T-helper 9 cell (primary cell): ENCODE measurements at places on chromosomes 1 and 21.

GRCh38 chr1:113770031-113770430 lies 10.7 kb upstream of the PHTF1 start:
- DNase-seq: no peak

DNA sequence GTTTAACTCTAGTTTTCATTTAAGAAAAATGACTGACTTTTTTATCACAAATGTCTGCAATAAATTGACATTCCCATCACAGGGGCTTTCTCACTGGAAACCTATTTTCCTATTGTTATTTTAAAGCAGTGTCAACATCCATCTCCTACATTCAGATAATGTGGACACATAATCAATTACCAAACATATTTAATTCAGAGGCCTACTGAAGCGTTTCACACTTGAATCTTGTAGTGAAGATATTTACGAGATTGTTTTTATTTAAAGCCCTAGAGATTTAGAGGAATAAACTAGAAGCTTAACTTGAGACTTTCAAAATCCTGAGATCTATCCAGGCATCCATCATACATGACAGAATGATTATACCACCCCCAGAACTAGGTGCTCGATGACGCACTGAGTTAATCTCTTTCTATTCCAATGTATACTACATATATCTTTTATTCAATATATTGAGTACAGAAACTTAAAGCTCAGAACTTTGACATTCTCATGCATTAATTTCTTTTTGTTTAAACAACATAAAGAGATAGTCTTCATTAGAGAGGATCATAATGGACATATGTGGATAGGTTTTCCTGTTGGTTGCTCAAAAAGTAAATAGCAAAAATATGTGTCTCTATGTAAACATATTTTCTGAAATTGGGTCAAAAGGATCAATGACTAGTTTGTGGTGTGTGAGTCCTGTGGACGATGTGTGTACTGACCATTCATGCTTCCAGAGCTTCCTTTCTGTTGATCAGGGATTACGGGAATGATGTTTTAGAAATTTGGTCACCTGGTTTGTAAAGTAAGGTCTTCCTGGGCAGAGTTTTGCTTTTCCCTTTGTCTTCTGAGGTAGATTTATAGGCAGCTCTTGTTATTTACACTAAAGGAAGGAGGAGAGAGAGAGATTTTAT lies 171.5 kb upstream of the HMCN1 start:
- no peak for DNase-seq

GRCh38 chr1:235069176-235069575 lies 59.5 kb downstream of the TOMM20 start:
- no peak for DNase-seq

DNA sequence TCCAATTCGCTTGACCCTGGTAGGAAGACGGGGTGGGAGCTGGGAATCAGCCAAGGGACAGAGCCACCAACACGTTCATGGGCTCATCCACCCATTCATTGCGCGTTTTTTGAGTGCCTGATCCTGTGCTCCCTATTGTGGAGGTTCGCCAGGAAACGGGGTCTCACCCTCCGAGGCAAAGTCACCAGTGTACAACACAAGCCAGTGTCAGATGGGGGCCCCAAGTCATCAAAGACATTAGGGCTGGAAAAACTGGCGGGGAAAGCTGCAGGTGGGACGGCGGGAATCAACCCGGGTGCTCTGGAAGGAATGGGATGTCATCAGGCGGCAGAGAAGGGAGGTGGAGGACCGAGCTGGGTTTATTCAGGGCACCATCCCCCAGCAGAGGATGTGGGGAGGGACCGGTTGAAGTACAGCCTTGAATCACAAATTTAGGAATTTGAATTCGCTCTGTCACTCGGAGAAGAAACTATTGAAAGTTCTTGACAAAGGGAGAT lies 667 bp upstream of the NID1 start:
- DNase-seq: no peak

- no peak for DNase-seq
Measured at GRCh38 chr1:40094466-40095110, 2.5 kb downstream of the PPT1 start.

DNA sequence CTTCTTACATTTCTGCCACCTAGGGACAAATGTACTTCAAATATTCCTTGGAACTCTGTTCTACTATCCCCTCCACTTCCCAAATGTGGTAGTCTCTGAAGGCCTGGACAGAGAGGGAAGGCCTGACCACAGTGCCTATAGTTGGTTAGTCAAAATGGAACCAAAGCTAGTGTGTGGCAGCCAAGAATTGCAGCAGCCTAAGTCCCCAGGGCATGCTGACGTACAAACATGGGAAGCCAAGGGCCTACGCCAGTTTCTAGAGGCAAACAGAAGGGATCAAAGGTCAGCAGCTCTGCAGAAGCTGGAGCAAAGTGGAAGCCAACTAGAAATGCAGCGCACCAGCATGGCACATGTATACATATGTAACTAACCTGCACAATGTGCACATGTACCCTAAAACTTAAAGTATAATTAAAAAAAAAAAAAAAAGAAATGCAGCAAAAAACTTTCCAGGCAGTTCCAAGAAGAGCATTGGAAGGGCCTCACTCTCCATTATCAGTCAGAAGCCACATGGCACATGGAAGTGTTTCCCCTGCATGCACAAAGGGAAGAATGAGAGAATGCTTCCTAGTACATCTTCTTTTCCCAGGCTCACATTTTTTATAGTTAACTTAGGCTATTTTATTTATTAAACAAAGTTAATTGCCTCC lies 39.4 kb upstream of the GADD45A start:
- no peak for DNase-seq

DNA sequence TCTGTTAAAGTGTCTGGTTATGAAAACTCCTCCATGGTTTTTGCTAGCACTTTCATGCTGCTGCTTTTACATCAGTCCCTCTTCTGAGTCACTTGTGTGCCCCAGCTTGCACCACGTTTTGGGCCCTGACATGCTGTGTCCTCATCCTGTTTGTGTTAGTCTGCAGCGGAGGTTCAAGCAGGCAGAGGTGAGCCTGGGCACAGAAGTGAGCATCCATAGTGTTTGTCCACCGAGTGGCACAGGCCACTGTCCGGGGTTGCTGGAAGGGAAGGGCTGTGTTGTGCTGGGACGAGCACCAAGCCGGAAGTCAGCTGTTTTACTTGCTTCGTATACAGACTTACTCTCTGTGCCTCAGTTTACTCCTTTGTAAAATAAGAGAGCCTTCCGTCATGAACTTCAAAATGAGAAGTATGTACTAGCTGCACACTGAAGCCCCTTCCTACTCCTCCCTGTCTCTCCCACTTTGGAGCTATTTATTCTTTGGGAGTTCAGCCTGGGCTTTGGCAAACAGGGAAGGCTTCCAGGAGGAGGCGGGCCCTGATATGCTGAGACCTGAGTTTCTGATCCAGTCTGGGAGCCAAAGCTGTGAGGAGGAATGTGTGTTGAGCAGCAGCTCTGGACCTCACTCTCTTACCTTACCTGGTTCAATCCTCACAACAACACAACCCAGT lies 10.7 kb upstream of the LAPTM5 start:
- no peak for DNase-seq

- DNase-seq: no peak
Measured at GRCh38 chr1:245079021-245079609, 75.7 kb upstream of the KIF26B start.

DNA sequence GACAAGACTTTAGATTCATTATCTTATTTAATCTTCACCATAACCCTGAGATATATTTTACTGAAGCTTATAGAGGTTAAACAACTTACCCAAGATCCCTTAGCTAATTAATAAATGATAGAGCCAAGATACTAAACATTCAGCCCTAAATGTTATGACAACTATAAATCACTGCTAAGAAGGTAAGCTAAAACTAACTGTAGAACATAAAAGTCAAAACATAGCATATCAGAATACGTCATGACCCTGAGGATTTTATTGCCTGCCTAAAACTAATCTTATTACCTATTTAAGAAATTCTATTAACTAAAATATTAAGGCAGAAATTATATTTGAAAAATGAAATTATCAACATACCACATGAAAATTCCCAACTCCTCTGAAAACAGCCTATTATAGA lies 22.6 kb downstream of the EVI5 start:
- DNase-seq: no peak

GRCh38 chr1:233707153-233707879 lies 93.4 kb downstream of the KCNK1 start:
- DNase-seq: no peak

DNA sequence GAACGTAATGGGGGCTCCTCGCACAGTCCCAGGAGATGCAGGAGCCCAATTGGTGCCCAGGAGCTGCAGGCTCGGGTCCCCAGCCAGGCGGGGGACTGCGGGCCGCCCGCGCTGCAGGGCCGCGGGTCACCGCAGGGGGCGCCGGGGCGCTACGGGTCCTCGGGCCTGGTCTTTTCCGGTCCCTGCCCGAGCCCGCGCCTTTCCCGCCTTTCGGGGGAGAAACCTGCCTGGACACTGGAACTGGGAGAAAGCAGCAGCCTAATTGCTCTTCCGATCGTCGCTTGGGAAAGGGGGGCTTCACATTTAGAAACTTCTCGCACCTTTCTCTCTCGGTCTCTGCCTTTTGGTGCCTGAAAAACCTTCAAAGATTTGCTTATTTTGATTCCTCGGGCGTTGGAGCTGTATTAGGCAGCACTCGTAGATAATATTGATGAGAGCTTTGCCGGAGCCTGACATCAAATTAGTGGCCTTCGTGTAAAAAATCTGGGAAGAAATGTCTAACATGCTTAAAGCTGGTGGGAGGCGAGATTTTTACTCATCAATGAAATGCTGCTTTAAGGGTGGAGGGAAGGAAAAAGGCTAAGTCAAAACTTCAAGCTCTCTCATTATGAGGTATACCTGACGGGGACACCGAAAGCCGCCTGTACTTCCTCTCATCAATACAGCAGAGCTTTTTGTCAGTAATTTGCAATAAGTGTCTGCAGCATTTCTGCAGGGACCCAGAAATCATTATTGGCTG lies 12.6 kb upstream of the BARHL2 start:
- no peak for DNase-seq

DNA sequence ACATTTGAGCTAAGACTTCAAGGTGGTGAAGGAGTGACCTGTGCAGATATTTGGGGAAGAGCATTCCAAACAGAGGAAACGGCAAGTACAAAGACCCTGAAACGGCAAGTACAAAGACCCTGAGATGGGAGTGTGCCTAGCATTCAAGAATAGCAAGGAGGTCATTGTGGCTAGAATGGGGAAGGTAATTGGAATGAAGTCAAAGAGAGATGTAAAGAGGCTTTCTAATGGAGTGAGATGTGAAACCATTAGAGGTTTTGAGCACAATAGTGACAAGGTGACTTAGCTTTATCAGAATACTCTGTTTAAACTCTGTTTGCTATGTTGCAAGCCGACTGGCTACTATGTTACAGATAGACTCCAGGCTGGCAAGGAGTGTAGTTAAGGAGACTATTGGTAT lies 4.4 kb downstream of the CDC7 start:
- DNase-seq: no peak

DNA sequence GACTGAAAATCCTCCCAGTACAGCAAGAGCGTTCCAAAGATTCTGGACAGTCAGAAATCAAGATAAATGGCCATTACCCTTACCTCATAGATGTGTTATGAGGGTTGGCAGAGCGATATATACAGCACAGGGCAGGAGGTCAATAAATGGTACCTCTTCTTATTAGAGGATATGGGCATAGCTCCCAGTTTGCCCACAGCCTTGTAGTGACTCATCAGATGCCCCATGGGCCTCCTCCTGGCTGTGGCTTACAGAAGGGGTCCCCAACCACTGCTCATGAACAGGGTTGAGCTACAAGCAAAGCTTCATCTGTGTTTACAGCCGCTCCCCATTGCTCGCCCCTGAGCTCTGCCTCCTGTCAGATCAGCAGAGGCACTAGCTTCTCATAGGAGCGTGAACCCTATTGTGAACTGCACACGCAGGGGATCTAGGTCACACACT lies 7.3 kb upstream of the IFNGR2 start:
- no peak for DNase-seq

DNA sequence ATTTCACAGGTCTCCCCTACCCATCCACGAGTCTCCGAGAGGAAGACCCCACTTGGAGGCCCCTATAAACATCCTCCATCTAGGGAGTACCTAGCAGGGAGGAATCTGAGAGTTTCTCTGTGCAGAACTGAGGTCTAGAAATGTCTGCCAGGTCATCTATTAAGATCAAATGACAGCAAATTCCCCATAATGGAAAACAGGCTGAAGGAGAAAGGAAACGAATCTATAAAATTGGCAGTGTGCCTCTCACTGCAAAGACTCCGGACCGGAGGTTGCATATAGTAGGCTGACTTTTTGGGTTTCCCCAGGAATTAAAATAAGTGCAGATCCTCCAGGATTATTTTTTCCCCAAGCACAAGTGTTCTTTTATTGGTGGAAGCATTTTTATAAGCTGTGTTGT lies 57.7 kb downstream of the NMNAT2 start:
- DNase-seq: no peak

DNA sequence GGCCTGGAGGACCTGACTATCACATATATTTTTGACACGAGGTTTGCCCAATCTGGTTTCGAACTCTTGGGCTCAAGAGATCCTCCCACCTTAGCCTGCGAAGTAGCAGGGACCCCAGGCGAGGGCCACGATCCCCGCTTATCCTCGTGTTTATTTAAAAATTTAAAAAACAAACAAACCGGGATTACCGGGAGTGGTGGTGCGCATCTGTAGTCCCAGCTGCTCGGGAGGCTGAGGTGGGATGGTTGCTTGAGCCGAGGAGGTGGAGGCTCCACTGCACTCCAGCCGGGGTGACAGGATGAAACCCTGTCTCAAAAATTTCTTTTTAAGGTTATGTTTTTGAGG lies 452 bp upstream of the EXOSC10 start:
- no peak for DNase-seq

GRCh38 chr1:6423321-6423999 lies 1.1 kb upstream of the ESPN start:
- DNase-seq: peak; percentile 62

DNA sequence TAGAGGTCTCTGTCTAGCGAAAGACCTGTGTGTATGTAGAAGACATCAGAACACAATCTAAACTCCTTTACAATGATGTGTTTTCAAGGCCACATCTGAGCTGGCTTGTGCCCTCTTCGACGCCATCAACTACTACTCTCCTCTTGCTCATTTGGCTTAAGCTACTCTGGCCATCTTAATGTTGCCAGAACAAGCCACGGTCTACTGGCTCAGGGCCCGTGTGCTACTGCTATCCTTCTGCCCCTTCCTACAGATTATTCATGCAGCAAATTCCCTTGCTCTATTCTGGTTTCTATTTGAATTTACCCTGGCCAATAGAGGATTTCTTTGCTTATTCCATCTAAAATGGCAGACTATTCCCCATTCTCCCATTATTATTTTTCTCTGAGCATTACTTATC lies 121.7 kb downstream of the ZZZ3 start:
- no peak for DNase-seq

- DNase-seq: no peak
Measured at GRCh38 chr1:226960944-226961765, 21.1 kb downstream of the COQ8A start.

- no peak for DNase-seq
Measured at GRCh38 chr1:111604931-111605330, 14.7 kb upstream of the RAP1A start.

DNA sequence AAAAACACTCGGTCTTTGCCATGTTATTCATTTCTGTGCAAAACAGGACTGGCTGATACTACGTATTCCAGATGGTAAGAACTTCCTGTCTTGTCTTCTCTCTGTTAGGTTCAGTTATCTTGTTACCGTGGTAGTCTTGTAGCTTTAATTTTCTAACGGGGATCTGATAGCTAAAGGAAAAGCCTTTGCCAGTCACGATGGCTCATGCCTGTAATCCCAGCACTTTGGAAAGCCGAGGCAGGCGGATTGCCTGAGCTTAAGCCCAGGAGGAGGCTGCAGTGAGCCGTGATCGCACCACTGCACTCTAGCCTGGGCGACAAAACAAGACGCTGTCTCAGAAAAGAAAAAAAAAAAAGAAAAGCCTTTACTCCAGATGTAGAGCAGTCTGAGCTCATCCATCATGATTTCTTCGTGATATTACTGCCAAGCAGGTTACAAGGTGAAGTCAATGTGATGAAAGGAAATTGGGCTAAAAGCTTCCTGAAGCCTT lies 11.1 kb upstream of the MSTO1 start:
- DNase-seq: no peak
